GM10248 (cell line): ENCODE measurements at places on chromosomes 5 and 9.

GRCh38 chr9:135262248-135262647 is 174.8 kb downstream of the OLFM1 start:
- DNase-seq = no peak

DNA sequence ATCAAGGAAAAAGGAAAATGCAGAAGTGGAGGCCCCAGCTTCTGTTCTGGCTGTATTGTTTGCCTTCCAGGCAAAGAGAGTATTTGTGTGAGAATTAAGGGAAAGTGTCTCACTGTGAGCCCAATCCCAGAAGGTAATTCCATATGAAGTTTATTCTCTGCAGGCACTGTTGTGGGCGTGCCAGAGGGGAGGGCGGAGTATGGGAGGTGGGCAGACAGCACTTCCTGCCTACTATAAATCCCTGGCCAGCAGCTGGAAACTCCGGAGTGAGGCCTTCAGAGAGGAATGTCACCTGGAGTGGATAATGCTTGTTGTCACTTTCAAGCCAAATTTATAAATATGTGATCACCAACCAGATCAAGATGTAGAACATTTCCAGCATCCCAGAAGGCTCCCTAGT is 209.5 kb downstream of the ARHGAP26 start:
- no peak for DNase-seq

DNA sequence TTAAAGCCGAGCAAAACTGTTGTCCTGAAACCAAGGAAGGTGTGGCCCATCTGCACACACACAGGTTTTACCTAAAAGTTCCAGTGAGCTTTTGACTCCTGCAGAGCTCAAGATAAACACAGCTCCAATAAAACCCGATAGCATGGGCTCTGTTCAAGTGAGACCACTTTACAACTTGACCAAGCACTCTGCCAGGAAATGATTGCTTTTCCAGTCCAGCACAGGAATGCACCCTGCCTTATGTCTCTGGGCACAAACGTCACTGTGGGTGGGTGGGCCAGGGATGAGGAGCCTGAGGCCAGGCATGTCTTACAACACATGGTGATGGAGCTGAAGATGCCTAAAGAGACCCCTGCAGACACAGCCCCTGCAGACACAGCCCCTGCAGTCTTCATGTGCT is 115.3 kb downstream of the ROR2 start:
- DNase-seq = no peak

GRCh38 chr9:85339338-85339737 is 402.4 kb downstream of the AGTPBP1 start:
- no peak for DNase-seq

GRCh38 chr5:72066705-72067107 is 40.6 kb upstream of the MAP1B start:
- no peak for DNase-seq

GRCh38 chr9:130368631-130369103 is 76.1 kb upstream of the ASS1 start:
- no peak for DNase-seq

DNA sequence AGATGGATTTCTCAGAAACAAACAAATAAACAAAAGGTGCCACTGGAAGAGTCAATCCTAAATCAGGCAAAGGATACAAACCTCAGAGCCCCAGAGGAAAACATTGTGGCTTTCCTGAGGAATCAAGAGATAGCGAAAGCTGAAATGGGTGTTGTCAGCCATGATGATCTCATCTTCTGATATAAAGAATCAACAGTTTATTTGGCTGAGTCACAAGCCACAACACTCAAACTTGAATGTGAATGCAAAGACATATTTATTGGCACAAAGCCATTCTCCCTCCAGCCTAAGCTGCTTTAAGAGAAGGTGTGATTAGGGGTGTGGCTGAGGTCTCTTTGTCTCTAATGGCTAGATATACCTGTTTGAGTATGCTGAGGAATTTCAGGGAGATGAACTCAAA is 73.3 kb upstream of the NREP start:
- no peak for DNase-seq

DNA sequence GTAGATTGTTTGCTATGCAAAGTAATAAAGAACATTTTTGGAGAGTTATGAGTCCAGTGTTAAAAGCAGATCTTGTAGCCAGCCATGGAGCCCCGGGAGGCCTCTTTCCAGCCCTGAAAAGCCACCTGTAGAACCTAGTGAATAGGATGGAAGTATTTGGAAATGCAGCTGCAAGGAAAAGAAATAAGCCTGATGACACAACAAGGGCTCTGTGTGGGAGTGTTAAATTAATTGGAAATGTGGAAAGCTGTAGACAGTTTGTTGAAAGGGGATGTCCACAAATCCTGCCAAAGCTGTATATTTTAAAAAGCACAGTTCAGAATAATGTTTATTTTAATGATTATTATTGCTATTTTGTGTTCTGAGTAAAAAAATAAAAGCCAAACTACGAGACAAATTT is 152.5 kb upstream of the GHR start:
- DNase-seq = no peak

DNA sequence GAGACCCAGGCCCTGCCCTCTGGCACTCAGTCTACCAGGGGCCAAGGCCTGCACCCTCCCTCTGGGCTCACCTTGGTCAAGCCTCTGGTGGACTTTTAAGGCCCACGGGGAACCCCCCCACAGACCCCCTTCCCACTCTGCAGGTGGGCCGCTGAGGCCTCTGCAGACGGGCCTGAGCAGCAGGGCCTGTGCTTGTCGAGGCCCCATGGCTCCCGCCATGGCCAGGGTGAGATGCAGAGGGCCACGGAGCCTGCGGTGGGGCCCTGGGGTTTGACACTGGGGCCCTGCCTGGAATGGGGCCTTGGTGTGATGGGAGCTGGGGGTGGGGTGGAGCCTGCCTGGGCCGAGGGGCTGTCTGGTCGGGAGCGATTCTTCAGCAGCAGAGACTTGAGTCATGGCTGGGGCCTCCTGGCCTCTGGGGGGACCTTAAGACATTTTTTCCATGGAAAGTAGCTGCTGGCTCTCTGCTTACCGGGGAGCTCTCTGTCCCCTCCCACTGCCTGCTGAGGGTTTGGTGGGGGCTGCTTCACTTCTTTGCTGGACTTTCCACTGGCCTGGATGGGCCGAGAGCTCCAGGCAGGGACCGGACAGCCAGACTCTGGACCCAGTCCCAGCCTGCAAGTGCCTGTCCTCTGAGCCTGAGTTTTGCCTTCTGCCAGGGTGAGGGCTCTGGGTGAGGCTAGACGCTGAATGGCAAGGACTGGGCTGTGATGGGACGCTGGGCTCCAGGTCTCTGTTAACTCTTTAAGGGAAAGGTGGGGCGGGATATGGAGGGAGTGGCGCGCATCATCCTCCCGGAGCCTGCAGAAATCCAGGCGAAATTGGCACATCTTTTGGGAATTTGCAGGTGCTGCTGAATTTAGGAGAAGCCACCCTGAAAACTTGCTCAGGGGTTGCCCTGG is 132.2 kb downstream of the RXRA start:
- no peak for DNase-seq

- no peak for DNase-seq
Measured at GRCh38 chr9:71725590-71726338, 42.5 kb downstream of the CEMIP2 start.

- no peak for DNase-seq
Measured at GRCh38 chr9:13268469-13268868, 11.0 kb downstream of the MPDZ start.

GRCh38 chr9:4555236-4555635 is 65.0 kb downstream of the SLC1A1 start:
- no peak for DNase-seq

DNA sequence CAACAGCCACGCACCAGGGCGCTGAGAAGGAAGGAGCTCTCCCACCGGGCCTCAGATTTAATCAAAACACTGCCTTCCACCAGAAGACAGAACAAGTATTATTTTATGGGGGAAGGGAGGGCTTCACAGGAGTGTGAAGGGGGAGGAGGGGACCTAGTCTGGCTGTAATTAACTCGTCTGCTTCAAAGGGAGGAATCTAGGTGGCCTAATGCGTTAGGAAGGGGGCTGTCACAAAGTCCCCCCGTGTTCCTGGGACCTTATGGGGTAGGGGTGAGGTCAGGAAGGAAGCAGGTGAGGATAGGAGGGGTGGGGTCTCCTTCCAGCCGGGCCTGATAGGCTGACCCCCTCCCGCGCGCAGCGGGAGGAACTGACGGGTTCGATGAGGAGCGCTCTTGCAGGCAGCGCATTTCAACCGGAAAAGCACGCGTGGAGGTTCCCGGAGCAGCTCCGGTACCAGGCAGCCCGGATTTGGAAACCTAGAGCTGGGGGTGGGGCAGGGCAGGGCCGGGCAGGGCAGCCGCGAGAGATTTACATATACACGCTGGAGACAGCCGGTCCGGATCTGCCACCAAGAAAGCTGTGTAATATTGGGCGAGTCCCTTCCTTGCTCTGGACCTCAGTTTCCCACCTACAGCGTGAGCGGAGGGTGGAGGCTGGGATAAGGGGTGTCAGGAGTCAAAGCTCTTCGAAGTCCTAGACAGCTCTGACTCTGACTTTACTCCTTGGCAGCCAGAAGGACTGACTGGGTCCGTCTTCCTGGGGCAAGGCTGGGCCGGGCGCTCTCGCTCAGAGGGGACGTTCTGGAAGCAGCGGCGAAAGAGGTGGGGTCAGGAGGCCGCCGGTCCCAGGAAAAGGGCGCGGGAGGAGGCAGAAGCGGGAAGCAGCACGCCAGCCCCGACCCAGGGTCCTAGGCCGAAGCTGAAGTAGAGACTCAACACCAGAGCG is 1.8 kb downstream of the SHB start:
- no peak for DNase-seq

DNA sequence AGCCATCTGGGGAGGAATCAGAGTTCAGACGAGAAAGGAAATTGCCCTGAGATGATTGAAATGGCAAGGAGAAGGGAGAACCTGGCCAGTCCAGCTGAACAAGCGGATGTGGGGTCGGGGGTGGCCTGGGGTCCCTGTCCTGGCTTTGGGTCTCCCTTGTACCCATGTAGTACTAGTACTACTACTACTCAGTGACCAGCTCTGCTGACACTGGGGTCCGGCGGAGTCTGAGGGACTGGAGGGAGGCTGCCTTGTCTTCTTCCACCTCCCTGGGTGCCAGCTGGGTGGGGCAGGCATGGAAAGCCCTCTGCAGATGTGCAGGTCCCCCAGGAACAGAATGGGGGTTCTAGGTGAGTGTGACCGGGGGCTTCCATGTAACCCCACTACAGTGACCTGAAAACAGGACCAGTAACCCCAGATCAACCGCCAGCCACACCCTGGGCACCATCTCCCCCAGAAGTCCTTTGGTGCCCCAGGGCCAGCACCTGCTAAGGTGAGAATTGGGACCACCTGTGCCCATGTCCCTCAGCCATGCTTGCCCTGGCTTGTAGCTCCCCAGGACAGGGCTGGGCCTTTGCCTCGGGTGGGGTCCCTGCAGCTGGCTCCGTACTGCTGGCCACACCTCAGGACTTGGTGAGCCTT is 89.1 kb upstream of the COL5A1 start:
- DNase-seq = no peak

- no peak for DNase-seq
Measured at GRCh38 chr5:1052641-1053390, 44.2 kb downstream of the NKD2 start.

GRCh38 chr9:7489036-7489435 is 310.5 kb downstream of the DMAC1 start:
- no peak for DNase-seq

- no peak for DNase-seq
Measured at GRCh38 chr5:75601996-75602395, 9.3 kb upstream of the ANKDD1B start.

DNA sequence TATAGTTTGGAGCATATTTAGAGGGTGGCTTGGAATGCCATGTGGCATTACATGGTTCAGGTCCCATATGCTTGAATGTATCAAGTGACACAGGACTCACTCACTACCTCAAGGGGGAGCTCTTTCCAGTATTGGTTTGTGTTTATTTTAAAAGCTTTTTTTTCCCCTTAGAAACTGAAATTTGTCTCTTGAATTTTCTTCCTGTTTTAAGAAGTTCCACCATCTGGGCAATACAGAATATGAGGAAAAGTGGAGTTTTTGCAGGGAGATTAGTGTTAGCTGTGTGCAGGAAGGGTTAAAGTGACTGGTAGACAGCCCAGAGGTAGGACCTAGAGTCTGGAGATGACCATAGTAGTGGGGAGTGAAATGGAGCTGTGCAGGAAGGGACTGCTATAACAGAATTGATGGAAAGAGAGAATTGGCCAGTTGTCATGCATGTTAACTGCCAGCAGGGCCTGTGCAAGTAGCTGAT is 36.6 kb downstream of the CTNNA1 start:
- DNase-seq = peak; percentile 64

DNA sequence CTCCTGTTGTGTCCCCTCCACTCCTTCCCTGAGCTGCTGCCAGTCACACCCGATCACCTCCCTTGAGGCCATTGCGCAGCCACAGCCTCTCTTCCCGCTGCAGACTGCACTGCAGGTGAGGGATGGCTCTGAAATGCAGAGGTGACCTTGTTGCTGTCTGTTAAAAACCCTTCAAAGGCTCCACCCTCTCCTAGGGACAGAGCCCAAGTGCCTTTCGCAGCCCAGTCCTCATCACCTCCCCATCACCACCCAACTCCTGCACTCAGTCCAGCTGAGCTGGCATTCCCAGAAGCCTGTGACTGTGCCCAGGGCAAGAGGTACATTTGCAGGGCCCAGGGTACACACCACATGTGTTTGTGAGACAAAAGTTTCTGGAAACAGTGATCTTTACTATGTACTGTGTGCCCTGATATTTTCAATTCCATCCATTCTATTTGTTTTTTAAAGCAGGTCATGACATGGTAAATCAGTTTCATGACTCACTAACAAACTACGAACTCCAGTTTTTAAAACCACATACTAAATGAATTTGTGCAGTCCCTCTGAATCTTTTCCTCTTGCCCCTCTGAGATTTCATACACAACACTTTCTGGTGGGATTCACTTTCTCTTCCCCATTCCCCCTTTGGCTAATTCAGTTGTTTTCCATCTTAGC is 73.0 kb upstream of the SPOCK1 start:
- DNase-seq = no peak

DNA sequence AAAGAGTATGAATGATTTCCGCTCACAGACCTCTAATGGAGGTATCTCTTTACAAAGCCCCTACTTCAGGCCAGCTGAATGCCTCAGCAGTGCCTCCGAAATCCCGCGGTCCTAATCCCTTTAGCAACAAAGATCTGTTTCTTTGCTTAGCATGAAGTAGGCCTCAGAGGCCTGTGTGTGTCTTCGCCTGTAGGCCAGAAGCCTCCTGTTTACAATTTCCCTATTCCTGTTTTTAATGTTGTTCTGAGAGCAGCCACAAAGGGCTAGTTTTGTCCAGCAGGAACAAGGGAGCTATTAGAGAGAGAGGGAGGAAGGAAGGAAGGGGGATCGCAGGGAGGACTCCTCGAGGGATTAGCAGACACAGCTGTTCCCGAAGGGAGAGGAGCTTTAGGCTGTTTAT is 166.4 kb upstream of the SPRY4 start:
- no peak for DNase-seq

DNA sequence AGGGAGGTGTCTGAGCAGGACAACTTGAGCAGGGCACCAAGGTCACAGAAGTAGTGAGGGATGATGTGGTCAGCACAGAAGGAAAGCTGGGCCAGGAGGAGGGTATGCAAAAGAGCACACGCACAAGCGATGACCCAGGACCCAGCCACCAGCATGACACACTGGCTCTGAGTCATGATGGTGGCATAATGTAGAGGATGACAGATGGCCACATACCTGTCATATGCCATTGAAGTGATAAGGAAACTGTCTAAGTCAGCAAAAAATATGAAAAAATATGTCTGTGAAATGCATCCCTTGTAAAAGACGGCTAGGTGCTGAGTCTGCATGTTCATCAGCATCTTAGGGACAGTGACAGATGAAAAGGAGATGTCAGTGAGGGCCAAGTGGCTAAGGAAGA is 380 bp downstream of the OR1J1 start:
- no peak for DNase-seq

- no peak for DNase-seq
Measured at GRCh38 chr5:153902016-153902415, 136.7 kb downstream of the FAM114A2 start.
